ENCODE measurements at places on chromosomes 3 and 15. TPM values are rescaled to one million over a fixed set of nuclear protein-coding genes. Genes with fewer than 3 reads are reported as not detected.

TMC3 gene
- 0.22 TPM for total RNA-seq

CPA3 gene
- 8.6 TPM for total RNA-seq

CXCR6 gene
- not detected for total RNA-seq

GNAT1 gene
- 66.7 TPM for total RNA-seq

AMIGO3 gene
- not detected for total RNA-seq

DUOX1 gene
- total RNA-seq = 2.0 TPM

MUSTN1 gene
- total RNA-seq = 12.0 TPM
